ENCODE measurements at places on chromosomes 5 and 9.

DNA sequence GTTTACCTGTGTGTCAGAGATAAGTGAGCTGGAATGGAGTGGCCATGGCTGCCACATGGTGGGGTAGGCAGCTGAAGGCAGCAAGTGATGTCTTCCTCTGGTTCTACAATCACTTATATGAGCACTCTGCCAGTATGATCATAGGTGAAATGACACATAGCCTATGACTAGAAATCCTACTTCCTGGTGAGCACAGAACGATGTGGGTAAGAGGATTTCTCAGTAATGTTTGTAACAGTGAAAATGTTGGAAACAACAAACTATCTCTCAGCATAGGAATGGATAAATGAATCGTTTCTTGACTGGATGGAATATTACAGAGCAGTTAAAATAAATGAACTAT lies 187.0 kb upstream of the S1PR3 start:
- no peak for DNase-seq

DNA sequence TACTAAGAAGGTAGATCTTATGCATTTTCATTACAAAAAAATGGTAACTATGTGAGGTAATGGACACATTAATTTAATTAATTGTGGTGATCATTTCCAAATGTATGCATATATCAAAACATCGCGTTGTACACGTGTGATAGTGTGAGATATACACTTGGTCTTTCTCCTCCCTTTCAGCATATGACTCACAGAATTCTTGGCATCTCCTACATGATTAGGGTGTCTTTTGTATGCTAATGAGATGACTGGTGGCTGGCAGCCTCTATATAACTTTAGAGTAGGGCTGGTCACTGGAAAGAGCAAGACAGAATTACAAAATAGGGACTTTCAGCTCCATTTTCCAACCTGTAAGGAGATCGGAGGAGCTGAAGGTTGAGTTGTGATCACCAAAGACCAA lies 1167.6 kb downstream of the CDH12 start:
- no peak for DNase-seq

DNA sequence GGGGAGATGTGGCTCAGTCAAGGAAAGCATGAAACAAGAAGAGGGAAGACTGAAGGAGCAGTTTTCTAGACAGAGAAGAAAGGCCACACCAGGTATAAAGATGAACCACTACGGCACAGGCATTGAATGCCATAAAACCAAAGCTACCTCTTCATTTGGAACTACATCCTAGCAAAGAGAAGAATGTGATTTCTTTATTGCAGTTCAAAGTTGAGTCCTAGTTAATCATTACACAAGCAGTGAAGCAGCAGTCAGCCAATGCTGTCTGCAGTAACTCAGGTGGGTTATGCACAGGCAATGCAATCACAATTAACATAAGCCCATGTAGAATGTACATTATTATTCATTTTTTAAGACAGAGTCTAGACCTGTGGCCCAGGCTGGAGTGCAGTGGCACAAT lies 21.7 kb upstream of the PCAT7 start:
- DNase-seq = no peak

DNA sequence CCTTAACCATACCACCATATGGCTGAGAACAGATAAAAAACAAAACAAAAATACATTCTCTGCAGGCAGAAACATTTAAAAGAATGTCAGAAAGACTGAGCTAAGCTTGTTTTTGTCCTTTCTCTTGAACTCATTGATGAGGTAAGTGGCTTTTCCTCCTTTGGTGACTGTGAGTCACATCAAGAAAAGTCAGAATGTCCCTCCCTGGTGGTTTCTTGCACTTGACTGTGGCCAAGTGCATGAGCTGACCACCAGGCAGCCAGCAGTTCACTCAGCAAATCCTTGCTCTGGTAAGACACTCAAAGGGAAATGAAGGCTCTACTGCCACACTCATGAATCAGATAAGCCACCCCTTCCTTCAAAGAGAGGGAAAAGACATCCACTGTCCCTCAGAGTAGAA lies 970.9 kb downstream of the TAF11L14 start:
- no peak for DNase-seq

- no peak for DNase-seq
These were observed 4.1 kb upstream of the PHYKPL start for GRCh38 chr5:178236679-178237078.

- no peak for DNase-seq
These were observed 62.3 kb upstream of the DAPK1 start for GRCh38 chr9:87435189-87435880.

GRCh38 chr9:113425072-113425471 lies 14.5 kb downstream of the C9orf43 start:
- DNase-seq = no peak

DNA sequence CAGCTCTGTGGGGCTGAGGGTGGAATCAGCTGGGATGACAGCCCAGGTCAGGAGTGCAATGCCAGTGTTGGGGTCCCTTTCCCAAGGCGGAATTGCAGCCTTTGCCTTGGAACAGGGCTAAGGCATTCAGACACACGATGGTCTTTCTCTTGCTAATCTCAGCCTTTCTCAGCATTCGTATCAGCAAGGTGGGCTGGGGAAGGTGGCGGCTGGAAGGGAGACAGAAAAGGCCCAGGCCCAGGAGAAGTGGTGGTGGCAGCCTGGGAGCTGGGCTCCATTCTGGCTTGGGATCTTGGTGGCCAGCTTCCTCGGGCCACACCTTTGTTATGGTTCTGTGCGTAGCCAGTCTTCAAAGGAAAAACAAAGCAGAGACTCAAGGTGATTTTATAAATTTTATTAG lies 1.1 kb upstream of the ARHGEF28 start:
- no peak for DNase-seq

GRCh38 chr5:122480146-122480545 lies 168.1 kb downstream of the SNCAIP start:
- no peak for DNase-seq

DNA sequence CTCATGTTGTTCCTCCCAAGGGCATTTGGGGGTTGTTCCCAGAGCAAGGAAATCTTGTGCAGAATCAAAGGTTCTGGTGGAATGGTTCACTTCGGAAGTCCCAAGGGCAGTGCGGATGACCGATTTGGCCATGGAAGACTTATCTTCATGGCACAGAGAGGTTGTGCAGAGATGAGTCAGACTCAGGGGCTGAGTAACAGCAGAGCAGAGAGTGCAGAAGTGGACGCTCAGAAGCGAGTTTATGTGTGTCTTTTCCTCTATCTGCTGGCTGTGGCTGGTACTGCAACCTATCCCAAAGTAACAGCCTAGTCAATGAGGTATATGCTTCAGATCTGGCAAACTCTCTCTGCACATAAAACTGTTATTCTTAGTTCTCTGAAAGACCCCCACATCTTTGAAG lies 118.1 kb downstream of the DPYSL3 start:
- DNase-seq = no peak

- no peak for DNase-seq
These were observed 75.1 kb downstream of the HSD17B4 start for GRCh38 chr5:119527351-119527750.

DNA sequence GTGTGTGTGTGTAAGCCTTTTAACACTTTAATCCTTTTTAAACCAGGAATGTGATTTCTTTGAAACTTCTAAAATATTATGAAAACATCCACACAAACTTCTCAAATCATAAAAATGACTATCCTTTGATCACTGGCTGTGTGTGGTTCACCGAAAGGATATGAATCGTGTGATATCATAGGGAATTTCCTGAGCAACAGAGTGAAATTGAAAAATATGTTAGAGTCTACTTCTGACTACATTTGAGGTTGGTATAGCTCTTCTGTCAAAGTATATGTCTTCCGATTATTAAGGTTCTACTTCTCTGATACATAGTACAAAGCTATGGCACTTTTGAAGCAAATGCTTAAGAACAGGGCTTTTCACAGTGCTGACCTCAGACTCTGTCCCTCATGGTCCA lies 40.3 kb downstream of the RGMB start:
- DNase-seq = no peak

- no peak for DNase-seq
These were observed 138.4 kb upstream of the ZNF618 start for GRCh38 chr9:113737517-113738271.

- no peak for DNase-seq
These were observed 496.3 kb upstream of the GRIA1 start for GRCh38 chr5:152994033-152994680.

GRCh38 chr5:63128018-63128417 lies 549.4 kb downstream of the LRRC70 start:
- DNase-seq = no peak

- DNase-seq = no peak
These were observed 26.4 kb upstream of the RXRA start for GRCh38 chr9:134299883-134300282.

DNA sequence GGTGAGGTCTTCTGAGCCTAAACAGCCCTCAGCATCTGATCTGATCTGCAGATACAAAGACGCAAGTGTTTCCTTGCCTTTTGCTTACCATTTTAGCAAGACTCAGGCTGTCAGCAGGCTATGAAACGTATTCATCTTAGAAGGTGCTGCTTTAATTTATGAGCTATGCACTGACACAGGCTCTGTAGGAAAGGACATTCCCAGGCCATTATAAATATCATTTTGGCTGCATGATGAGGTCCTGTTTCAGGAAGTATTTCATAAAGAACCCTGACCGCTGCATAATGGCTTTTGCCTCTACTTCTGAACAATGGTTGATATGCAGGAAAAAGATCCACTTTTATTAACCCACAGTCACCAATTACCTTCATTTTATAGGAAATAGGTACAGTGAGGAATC lies 98.4 kb upstream of the CAST start:
- DNase-seq = no peak

DNA sequence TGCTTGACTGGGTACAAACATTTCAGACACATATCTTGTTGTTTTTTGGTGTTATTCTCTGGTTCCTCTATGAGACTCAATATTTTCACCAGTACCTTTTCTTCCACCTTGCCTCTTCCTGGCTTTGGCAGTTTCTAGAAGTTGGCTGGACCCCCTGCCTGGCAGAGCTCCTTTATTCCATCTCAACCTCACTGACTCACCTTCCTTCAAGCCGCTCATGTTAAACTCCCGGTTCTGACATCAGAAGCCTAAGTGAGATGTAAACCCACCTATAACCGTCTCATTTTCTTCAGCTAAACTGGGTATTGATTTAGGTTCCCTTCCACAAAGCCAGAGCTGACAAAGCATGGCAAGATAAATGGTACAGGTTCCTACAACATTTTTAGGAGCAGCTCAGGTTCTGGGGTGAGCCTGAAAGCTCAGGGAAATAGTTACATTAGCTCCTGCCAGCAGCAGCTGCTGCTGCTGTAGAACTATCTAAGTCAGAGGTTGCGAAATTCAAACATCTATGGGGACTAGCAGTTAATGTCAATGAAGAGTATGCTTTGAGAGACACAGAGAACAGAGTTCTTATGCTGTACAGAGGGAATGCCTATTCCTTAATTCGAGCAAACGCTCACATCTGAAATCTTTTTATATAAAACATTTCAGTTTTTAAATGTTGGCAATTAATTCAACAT lies 197.1 kb upstream of the NR3C1 start:
- no peak for DNase-seq

DNA sequence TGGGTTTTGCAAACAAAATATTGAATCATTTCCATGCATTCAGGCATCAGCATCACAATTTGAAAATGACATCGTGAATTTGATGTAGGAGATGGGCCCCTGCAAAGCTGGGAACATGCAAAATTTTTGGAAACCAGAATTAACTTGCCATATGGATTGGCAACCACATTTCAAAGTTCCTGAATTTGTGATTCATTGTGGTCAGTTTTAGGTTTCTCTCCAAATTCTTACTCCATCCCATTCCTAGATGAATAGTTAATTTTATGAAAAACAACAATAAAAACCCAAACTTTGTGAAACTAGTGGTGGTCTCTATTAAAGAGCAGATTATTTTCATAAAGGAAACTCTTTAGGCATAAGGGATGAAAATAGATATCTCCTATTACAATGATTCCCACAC lies 107.8 kb upstream of the SLIT3 start:
- no peak for DNase-seq

- DNase-seq = no peak
These were observed 2.8 kb upstream of the PLK2 start for GRCh38 chr5:58462623-58463230.

GRCh38 chr5:108672639-108673038 lies 75.1 kb upstream of the FER start:
- no peak for DNase-seq

DNA sequence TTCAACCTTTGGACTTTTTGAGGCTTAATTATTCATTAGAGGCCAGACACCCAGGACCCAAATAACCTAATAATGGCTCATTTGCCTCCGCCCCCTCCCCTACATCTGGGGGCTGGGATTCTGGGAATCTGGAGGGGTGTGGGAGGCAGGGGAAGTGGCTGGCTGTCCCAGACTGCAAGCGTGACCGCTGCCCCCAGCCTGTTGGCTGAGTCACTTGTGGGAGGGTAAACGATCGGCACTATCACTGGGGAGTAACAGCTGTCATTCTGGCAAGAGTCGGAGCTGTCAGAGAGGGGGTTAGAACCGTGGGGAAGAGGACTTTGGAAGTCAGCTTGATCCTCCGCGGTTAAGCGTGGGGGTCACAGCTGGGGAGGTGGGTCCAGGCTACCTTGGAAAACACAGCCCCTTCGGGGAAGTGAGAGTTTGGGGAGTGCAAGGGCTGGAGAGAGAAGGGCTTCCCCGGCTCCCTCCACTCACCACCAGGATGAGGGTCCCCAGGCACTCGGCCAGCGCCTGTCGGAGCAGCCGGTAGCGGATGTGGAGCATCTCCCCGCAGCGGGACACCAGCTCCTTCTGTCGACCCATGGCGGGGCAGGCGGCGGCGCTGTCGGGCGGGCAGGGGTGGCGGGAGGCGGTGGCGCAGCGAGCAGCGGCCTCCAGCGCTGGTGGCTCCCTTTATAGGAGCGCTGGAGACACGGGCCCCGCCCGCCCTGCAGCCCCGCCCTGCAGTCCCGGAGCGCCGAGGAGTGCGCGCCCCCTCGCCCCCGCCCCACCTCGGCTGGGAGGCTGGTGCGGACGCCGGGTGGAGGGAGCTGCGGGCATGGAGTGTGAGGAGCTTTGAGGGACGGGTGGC lies at the start of gene AQP3:
AQP3 (minus strand) TSS at position 648 of the 853 bp plus-strand sequence; CDS start at position 585, 63 bp downstream.
- DNase-seq = peak; percentile 70

DNA sequence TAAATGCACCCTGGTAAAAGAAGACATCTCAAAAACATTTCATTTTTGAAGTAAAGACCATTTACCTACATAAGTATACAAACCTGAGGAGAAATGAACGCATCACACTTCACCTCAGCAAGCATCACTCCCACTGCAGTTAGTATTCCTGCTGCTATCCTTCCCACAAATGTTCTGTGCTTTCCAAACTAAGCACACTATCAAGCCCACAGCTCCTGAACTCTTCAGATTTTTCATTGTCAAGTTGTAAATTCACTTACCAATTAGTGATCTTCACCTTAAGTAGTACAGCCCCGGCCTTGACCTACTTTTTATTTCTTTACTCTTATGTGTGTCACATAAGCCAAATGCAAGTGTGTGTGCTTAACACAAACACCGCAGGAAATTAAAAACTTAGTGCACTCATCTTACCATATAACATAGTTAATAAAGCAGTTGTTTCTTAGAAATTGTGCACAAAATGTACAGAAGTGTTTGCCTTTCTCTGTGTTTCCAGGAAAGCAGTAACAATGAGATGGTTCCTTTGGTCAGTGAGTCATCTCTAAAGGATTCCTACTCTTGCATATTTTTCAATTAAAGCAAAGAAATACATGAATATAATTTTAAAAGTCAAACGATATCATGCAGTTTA lies 169.4 kb downstream of the APBA1 start:
- no peak for DNase-seq

GRCh38 chr5:72093824-72094223 lies 13.5 kb upstream of the MAP1B start:
- no peak for DNase-seq
